H4 (cell line): ENCODE measurements at places on chromosomes 13 and 19.

- no peak for DNase-seq
Measured at GRCh38 chr19:13484166-13484565, 22.1 kb downstream of the CACNA1A start.

DNA sequence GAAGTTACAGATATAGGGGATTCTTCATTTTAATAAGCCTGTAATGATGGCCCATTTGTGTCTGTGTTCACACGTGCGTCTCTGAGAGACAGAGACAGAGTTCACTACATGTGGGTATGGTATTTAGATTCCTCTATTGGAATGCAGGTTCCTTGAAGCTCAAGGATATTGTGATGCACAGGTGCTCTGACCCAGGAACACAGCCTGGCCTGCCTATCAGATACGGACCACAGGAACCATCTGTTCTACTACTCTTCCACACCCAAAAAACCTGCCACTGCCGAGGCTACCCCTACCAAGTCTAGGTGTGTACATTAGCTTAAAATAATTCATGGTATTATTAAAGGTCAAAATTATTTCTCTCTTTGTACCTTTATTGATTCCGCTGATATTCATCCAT is 289.2 kb downstream of the ATP8A2 start:
- no peak for DNase-seq

DNA sequence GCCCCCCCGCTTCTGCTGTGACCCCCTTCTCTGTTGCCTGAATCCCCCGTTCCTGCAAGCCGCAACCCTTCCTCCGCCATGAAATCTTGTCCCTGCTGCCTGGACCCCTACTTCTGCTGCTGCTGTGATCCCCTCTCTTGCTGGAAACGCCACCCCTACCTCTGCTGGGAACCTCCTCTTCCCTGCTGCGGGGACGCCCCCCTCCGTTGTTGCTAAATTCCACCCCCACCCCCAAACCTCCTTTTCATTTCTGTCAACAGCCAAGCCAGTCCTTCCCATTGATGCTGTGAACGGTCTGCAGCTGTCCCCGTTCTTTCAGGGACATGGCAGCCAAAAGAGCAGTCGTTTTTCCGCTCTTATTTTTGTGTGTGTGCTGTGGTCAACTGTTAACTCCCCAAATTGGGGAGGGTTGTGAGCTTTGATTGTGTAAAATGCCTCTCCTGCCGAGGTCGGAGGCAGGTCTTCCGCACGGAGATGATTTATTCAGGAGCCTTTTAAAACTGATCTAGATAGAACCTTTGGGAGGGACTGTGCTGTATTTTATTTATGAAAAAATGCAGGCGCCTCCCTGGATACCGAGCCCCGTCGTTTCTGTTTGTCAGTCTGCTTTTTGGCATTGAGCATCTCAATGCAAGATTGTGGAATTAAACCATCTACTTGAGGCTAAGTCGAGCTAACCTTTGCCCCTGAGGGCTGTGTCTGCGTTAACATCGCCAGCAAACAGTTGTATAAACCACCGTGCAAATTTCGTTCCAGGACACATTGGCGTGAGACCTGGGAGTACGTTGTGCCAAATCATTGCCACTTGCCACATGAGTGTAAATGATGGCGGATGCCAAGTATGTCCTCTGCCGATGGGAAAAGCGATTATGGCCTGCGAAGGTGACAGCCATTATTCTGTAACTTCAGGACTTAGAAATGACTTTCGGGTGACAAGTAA is 27.9 kb upstream of the NDUFS7 start:
- DNase-seq, result no peak

GRCh38 chr13:46403851-46404732 is 17.0 kb upstream of the RUBCNL start:
- DNase-seq, result no peak

- no peak for DNase-seq
Measured at GRCh38 chr19:43564800-43565199, 10.5 kb downstream of the XRCC1 start.

DNA sequence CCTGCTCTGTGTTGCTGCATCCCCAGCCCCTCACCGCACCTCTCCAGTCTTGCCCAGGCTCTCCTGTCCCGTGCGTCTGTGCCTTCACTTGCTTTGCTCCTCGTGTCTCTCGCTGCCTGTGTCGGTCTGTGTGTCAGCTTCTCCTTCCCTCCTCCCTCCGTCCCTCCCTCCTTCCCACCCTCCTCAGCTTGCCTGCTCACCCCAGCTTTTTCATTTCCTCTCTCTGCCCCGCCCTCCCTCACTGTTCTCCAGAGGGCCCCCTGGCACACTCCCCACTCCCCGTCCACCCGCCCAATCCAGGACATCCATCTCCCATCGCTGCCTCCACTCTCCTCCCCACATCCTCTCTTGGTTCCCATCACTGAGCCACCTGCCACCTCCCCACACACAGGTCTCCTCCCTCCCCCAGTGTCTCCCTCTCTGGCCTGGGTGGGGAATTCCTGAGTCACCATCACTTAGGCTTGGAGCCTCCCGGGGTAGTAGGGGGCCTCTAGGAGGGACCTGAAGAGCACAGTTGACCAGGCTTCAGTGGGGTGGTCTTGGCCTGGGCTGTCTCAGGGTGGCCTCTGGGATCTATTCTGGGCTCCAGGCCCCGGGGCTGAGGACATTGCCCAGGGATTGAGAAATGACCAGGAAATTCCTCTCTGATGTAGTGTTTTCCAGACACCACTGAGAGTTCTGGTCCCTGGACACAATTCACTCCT is at the start of gene PTGIR:
TSS of gene PTGIR (minus strand) at position 132 of the 704 bp plus-strand sequence. CDS start 864 bp downstream, outside the sequence.
- DNase-seq, result peak; percentile 46
